Kidney glomerular epithelial cell (primary cell): ENCODE measurements at places on chromosomes 11 and 22.
A peak's percentile ranks its signal among the peaks of the same experiment; 100 is the strongest.

- DNase-seq = no peak
These were observed 29.3 kb downstream of the SLC22A25 start for GRCh38 chr11:63214093-63214492.

GRCh38 chr11:33258631-33259205 is 1.5 kb downstream of the HIPK3 start:
- DNase-seq = no peak

DNA sequence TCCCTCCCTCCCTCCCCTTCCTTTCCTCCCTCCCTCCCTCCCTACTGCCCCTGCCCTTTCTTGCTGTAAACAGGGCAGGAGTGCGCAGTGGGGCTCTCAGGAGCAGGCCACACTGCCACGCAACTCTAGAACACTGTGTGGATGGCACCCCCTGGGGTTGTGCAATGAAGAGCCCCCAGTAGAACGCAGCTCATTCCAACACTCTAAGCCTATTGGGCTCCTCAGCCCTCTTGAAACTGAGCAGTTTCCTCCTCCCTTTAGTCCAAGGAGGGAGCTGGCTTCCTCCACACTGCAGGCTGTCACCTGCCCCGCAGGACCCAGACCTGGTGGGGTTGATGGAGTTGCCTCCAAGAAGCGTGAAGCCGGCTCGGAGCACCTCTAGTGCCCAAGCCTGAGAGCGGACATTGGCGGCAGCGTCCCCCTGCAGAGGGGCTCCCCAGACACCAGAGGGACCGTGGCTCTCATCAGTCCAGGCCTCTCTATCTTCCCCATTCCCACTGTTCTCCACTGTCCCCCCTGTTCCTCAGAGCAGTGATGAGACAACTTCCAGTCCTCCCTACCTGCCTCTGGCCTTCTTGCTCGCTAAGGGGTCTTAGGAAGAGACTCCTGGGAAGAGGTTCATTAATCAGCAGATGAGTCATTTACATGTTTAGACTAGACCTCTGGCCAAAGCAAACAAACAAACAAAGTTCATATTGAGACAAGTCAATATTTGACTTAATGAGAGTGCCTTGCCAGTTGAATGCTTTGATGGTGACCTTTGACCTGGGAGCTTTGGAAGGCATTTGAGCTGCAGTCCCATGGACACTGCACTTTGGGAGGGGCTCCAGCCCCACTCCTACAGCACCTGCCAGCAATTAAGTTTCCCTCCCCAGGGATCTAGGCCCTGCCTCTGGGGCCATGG is 64.0 kb downstream of the RPUSD4 start:
- DNase-seq = no peak

- DNase-seq = peak; percentile 0
These were observed 332.4 kb upstream of the ARHGAP42 start for GRCh38 chr11:100354736-100355135.

DNA sequence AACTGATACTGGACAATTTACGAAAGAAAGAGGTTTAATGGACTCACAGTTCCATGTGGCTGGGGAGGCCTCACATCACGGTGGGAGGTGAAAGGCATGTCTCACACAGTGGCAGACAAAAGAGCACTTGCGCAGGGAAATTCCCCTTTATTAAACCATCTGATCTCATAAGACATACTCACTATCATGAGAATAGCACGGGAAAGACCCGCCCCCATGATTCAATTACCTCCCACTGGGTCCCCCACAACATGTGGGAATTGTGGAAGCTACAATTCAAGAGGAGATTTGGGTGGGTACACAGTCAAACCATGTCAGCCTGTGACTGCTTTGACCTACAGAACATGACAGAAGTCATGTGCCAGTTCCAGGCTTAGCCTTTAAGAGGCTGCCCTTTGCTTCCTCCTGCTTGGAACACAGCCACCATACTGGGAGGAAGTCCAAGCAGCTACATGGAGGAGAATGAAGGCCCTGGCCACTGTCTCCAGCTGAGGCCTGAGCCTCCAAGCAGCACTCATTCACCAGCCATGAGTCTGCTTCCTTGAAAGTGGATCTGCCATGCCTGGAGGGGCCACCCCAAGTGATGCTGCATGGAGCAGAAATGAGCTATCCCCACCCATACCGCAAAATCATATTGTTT is 10.9 kb upstream of the GAL start:
- DNase-seq = no peak

DNA sequence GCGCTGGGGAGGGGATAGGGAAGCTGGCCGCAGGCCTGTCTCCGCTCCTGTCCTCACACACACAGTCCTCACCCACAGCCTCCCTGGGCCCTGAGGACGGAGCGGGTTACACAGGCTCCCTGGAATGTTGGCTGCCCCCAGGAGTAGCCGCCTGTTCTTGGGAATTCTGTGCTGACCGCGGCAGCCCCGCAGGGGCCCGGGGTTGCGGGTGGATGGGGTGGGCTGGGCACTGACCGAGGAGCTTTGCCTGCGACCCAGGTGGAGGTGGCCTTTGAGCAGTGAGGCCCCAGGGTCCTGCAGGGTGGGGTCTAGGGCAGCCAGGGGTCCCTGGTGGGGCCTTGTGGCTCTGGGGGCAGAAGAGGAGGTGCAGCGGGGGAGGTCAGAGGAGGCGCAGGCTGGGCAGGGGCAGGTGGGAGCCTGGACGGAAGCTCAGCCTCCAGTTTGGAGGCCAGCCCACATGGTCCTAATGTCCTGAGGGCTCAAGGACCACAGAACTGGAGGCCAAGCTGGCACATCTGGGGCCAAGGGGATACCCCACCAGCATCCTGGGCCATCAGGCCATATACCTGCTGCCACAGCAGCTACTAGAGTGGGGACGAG is 6.6 kb upstream of the MRGPRG start:
- DNase-seq = no peak
